ENCODE measurements at places on chromosomes 1 and 21.

- no peak for DNase-seq
Observed at GRCh38 chr1:216223486-216223885, 199.8 kb downstream of the USH2A start.

DNA sequence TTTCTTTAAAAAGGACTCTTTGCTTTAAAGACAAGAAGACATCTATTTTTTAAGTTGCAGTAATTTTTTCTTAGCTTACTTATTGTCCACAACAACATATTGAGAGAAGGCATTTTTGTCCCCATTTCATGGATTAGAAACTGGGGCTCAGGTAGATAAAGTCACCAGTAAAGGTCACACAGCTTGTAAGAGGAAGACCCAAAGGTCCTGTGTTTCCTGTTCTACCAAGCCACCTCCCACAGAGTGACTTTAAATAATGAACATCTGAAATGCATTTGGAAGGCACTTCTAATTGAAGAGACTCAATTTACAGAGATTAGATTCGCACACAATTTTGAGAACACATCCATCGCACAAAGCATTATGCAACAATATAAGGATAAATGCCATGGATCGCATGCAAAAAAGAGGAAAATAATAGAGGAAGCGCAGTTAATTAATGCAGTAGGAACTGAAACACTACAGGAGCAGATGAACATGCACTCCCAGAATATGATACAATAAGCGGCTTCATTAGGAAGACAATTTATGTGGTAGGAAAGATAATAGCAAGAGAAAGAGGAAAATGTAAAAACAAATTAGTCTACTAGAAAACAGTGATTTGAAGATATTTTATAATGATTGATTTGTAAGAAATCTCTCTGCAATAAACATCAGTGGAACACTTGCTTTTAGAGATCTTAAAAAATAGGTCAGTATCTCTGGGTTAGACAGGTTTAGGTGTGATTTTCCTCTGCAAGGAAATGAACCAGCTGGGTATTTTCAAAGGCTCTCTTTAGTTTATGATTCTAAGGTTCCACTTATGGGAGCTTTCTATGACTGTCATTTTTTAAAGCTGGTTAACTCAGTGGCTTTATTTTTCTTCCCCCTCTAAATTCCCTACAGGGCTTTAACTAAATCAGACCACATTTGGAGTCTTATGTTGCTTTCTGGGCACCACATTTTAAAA is 27.1 kb upstream of the CD2 start:
- DNase-seq = no peak

DNA sequence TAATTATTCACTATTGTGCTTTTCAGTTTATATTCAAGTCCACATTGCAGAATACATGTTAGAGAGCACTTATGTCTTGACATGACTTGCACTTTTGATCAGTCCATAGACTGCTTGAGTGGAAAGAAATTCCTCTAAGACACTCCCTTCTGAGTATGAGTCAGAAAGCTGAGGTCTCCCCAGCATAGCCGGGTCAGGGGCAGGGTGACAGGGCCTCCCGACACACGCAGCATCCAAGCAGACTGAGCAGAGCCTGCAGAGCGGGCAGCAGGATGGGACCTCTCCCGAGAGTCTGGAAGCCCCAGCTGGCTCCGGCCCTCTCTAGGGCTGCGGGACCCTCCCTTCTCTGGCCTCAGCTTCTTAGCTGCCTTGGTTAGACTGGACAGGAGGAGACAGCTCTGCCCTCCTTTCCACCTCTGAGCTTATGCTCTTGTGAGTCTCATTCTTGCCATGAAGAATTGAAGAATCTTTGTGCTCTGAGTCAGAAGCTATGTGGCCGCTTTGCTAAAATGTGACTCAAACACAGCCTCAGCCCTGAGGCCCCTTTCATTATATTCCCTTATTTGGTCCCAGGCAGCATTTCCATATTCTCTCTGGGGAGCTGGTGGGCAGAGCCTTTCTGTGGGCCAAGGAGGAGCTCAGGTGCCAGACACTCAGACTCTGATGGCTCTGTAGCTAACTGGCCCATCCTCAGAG is 11.2 kb upstream of the CAPN2 start:
- DNase-seq = no peak

GRCh38 chr1:65825741-65826140 is 33.0 kb downstream of the PDE4B start:
- no peak for DNase-seq

Data from NCI-H187 treated with DMSO at 0.1 percent for 48 hours (cell line).